ENCODE measurements at places on chromosomes 3 and 15.
A peak's percentile ranks its signal among the peaks of the same experiment; 100 is the strongest.

GRCh38 chr3:99505200-99505599 is 133.2 kb upstream of the COL8A1 start:
- DNase-seq = no peak

- no peak for DNase-seq
Observed at GRCh38 chr3:165855581-165855980, 18.4 kb upstream of the BCHE start.

DNA sequence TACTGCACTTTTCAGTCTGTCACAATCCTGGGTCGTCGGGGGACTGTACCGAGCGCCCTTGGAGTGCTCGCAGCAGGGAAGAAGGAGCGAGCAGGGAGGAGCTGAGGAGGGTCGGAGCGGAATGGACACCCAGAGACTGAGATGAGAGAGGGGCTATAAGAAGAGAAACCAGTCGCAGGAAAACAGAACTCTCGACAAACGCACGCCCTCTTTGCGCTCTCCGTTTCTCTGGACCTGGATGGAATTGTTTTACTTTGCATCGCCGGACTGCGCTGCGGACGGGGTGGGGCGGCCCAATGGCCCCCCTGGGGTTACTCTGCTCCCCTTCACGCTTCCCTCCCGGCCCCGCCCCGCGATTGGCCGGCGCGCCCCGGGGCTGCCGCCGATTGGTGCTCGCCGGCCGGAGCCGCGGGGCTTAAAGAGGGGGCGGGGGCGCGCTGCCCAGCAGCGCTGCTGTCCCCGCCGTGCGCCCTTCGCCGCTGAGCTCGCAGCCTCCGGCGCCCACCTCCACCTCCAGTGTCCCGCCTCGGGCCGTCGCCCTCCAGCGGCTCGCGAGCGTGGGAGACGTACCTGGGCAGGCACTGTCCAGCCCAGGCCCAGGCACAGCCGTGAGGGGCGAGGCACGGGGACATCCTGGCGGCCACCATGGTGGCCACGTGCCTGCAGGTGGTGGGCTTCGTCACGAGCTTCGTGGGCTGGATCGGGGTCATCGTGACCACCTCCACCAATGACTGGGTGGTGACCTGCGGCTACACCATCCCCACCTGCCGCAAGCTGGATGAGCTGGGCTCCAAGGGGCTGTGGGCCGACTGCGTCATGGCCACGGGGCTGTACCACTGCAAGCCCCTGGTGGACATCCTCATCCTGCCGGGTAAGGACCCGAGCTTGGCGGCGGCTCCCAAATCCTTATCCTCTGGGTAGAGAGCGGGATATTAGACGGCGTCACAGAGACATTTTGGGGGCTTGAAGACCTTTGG is at the start of gene CLDN11:
Gene CLDN11 (plus strand): TSS at position 447 of the 977 bp plus-strand sequence. CDS start 199 bp downstream, at position 646.
- DNase-seq = peak; percentile 24

DNA sequence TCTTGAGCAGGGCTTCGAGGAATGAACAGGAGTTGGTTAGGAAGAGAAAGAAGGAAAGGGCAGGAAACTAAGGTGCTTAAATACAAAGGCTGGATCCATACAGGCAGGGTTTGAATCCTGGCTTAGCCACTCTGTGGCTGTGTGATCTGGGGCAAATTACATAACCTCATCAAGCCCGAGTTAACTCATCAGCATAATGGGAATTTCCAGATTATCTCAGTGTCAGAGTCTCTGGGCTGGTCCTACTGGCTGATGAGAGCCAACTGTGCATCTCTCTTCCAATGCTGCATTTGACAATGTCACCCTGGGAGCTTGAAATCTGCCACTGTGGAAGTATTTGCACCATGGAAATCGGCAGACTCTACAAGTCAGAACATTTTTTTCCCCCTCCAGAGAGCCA is 83.8 kb upstream of the SLC6A6 start:
- no peak for DNase-seq

GRCh38 chr3:6862880-6863195 is 1.9 kb downstream of the GRM7 start:
- no peak for DNase-seq

DNA sequence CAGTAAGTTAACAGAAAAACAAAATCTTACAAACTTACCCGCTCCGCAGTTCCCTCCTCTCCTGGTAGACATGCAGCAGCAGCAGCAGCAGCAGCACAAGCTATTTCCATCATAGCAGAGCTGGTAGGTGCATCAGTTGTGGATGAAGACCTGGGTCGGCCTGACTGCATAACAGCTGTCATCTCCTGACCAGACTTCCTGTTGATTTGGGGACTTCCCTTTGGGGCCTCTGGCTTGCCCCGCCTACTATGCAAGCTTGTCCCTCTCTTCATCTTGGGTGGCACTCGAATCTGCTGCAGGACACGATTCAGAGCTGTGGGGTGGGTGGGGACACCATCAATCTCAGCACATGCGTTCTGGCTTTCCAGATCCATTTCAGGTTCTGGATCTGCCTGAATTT is 65.7 kb downstream of the TMCC1 start:
- no peak for DNase-seq

DNA sequence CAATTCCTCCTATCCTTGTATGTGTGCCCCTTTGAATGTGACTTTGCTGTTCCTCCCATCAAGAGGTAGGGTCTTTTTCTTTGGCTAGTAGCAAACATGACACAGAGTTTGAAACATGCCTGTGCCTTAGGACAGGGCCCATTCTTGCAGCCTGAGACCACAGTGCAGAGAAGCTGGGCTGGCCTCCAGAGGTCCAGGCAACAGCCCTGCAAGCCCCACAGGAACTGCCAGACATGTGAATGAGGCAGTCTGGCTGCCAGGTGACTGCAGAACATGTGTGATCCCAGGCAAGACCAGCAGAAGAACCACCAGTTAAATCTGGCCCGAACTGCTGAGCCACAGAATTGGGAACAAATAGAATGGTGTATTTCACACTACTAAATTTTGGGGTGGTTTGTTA is 1.2 kb upstream of the HGD start:
- DNase-seq = no peak

DNA sequence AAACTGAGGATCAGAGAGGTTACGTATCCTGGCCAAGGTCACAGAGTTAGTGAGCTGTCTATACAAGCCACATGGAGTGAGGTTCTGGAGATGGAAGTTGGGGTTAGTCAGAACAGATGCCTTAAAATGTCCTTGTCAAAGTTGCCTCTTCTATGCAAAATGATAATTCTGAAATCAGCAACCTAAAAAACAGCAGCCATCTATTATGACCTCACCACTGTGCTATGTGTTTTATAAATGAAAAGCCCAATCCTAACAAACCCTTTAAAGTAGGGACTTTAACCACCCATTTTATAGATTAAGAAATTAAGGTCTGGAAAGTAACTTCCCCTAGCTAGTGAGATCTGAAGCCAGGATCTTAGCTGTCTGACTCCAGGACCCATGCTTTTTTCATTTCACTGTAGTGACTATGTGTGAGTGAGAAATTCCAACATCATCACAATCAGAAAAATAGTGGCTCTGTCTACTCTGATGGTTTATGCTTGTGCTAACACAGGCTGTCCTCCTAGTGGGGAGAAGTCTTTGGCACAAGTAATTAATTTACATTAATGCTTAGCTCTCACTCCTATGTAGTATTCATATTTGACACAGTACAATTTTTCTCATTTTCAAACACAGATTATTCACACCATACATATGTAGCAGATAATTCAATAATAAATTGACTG is 143.6 kb downstream of the ANO10 start:
- DNase-seq = no peak

DNA sequence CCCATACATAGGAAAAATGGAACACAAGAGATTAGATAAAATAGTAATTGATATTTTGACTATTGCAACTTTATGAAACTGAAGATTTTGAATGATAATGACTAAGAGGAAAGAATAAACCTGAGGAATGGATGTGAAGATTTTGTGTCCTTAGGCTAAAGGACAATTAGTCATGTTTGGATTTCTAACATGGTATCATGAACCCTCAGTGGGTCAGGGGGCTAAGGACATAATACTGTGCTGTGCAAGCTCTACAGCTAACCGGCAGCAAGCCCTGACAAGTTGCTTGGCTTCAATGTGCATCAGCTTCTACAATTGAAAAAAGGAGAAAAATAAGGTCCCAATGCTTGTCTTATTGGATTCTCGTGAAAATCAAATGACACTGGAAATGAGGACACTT is 491.0 kb downstream of the MECOM start:
- DNase-seq = no peak

- no peak for DNase-seq
Observed at GRCh38 chr3:98223907-98224672, 40.0 kb upstream of the OR5H6 start.

GRCh38 chr3:124895756-124896155 is 8.6 kb upstream of the ITGB5 start:
- DNase-seq = no peak

DNA sequence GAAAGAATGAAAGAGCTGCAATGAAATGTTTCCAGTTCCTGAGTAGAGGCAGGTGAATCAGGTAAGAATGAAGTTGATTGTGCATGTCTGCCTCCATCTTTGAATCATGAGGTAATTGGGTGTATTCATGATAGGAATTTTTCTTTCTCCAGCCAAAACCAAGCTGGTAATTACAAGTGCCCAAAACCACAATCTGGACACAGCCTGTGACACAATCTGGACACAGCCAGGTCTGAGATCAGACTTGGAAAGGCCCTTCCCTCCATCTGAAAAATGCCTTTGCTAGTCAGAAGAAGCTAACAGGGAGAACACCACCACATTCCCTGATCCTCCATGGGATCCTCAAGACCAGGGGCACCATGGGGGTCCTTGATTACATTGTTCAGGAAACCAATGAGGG is 338.5 kb upstream of the THBS1 start:
- no peak for DNase-seq

DNA sequence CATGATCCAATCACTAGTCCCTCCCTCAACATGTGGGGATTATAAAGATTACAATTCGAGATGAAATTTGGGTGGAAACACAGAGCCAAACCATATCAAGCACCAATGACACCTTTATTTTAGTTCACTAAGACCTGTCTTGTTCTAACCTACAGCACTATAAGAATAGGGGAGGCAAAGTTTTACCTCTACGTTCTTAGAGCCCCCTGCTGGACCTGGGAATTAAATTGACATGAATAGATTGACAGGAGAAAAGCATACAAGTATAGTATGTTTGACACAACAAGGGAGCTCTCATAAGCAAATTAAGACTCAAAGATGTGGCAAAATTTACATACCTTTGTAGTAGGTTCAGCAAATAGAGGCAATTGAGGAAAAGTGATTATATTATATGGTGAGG is 974.4 kb upstream of the ALCAM start:
- no peak for DNase-seq

DNA sequence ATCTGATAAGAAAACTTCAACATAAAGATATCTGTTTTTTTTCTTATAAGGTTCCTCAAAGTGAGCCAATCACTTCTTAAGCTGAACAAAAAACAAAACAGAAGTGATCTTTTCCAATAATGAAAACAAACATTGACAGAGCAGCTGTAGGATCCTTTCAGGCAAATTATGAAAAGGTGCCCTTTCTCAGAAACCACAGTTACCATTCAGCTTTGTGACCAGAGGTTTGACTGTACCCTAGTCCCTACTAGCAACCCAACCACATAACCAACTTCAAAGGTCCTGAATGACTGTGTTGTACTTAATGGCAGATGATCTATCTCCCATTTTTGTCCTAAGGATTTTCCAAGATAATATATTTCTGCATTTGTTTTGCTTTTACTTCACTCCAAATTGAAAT is 39.4 kb upstream of the CCR2 start:
- no peak for DNase-seq

GRCh38 chr15:64703632-64703959 is 71.8 kb downstream of the RBPMS2 start:
- no peak for DNase-seq

GRCh38 chr15:66084704-66085103 is 168.8 kb downstream of the MEGF11 start:
- DNase-seq = no peak

GRCh38 chr15:68025835-68026424 is 28.2 kb upstream of the PIAS1 start:
- DNase-seq = no peak

GRCh38 chr3:61892891-61893290 is 331.5 kb downstream of the PTPRG start:
- no peak for DNase-seq

DNA sequence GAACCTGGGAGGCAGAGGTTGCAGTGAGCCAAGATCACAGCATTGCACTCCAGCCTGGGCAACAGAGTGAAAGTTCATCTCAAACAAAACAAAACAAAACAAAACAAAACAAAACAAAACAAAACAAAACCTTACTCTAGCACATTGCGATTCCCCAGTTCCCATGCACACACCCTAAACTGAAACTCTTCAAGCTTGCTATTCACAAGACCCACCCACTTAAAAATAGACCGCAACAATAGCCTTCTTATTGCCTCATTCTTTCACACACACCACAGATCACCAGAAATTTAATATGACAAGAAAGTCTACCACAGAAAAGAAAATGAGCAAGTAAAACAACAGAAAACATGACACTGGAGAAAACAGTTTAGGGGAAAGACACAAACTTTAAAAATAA is 598.4 kb downstream of the FHIT start:
- no peak for DNase-seq

DNA sequence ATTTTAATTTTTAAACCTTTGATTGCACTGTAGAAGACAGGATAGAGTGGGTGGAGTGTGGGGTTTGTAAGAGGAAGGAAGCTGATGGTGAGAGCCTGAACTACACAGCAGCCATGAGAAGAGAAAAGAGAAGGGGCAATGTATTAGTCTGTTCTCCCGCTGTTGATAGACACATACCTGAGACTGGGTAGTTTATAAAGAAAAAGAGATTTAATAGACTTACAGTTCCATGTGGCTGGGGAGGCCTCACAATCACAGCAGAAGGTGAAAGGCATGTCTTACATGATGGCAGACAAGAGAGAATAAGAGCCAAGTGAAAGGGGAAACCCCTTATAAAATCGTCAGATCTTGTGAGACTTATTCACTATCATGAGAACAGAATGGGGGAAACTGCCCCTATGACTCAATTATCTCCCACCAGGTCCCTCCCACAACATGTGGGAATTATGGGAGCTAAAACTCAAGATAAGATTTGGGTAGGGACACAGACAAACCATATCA is 37.3 kb downstream of the STARD5 start:
- DNase-seq = no peak

DNA sequence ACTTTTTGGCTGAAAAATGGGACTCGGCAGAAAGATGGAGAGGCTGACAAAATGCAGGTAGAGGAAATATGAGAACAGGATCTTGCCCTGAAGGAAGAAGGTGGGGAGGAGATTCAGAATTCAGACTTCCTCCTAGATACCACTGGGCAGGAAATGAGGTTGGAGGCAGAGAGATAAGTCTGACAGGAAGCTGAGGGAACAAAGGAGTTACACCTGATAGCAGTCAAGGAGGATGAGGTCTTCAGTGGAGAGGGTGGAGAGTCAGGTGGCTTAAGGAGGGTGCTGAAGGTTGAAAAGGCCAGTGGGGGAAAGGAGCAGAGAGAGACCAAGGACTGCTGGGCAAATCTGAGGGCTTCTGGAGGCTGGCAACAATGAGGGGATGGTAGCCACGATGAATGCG is 56.8 kb downstream of the CCR4 start:
- DNase-seq = no peak

DNA sequence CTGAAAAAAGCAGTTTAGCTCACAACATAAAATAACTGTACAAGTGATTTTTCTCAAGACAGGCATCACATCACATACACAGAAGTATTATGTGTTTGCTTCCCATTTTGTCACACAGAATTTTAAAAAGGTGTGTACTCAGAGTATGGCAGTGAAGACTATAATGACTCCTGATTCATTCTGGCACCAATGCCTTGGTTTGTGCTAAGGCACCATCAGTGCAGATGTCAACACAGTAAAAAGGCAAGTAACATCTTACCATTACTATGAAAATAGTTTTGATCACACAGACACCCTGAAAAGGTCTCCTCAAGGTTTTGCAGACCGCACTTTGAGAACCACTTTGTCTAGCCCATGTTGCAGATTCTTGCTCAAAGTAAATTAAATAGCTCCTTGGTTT is 191.6 kb downstream of the KLHL25 start:
- DNase-seq = no peak

All from mucosa of gallbladder (tissue), 1 donor.